GM18507 (cell line): ENCODE measurements at places on chromosomes 6 and 20.

GRCh38 chr6:156345700-156346099 lies 431.5 kb upstream of the ARID1B start:
- DNase-seq, result no peak

DNA sequence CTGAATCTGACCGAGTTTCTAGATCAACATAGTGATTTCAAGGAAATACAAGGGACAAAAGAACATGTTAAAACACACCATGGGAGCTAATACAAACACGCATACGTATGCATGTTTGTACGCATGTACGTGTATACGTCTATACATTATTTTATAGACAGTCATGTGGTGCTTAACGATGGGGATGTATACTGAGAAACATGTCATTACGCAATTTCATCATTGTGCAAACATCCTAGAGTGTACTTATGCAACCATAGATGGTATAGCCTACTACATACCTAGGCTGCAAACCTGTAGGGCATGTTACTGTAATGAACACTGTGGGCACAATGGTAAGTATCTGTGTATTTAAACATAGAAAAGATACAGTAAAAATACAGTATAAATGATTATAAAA lies 25.0 kb upstream of the NELFCD start:
- no peak for DNase-seq

- no peak for DNase-seq
Measured at GRCh38 chr20:50886184-50886790, 45.0 kb downstream of the ADNP start.

- DNase-seq, result no peak
Measured at GRCh38 chr20:13099676-13100075, 90.9 kb downstream of the SPTLC3 start.

GRCh38 chr6:91672201-91672600 lies 1085.3 kb upstream of the MAP3K7 start:
- no peak for DNase-seq

GRCh38 chr6:145206247-145206907 lies 528.9 kb downstream of the EPM2A start:
- no peak for DNase-seq

DNA sequence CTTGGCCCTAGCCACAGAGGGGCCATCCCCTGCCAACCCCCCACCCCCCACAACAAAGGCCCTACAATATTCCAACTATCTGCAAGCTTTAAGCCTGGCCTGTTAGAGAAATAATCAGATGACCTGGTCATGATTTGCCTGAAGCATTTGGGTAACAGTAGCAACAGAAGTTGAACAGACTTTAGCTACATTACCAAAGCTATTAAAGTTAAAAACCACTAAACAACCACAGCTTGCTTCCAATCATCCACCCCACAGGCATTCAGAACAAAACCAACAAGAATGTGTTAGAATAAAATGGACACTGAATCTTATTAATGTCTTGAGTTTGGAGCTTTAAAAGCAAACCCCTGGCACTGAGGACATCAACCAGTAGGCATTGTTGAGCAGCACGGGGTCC lies 250.9 kb downstream of the LRFN2 start:
- no peak for DNase-seq

DNA sequence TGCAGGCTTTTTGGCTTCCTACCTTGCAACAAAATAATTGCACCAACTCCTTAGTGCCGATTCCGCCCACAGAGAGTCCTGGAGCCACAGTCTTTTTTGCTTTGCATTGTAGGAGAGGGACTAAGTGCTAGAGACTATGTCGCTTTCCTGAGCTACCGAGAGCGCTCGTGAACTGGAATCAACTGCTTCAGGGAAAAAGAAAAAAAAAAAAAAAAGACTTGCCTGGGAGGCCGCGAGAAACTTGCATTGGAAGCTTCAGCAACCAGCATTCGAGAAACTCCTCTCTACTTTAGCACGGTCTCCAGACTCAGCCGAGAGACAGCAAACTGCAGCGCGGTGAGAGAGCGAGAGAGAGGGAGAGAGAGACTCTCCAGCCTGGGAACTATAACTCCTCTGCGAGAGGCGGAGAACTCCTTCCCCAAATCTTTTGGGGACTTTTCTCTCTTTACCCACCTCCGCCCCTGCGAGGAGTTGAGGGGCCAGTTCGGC lies 420 bp downstream of the SOX4 start:
- no peak for DNase-seq

DNA sequence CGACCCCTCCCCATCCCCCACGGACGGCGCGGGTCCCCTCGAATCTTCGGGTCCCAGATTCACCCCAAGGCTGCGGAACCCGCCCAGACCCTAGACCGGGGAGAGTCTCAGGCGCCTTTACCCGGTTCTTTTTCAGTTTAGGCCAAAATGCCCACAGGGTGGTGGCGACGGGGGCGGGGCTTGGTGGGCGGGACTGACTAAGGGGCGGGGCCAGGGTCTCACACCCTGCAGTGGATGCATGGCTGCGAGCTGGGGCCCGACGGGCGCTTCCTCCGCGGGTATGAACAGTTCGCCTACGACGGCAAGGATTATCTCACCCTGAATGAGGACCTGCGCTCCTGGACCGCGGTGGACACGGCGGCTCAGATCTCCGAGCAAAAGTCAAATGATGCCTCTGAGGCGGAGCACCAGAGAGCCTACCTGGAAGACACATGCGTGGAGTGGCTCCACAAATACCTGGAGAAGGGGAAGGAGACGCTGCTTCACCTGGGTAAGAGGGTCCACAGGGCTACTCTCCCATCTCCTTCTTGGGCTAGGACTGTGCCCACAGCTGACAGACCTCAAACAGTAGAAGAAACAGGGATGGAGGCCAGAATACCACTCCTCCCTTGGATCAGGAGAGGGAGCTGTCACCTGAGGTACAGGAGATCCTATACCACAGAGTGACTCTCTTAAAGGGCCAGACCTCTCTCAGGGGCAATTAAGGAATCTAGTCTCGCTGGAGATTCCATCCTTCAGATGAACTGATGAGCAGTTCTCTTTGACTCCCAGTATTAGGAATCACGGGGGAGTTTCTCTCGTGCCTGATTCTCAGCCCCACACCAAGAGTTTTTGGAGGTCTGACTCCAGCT lies 942 bp downstream of the HLA-E start:
- DNase-seq, result no peak

GRCh38 chr6:118768904-118769325 lies 117.5 kb upstream of the CEP85L start:
- DNase-seq, result no peak

GRCh38 chr20:4973330-4974097 lies 27.8 kb downstream of the SLC23A2 start:
- DNase-seq, result no peak

DNA sequence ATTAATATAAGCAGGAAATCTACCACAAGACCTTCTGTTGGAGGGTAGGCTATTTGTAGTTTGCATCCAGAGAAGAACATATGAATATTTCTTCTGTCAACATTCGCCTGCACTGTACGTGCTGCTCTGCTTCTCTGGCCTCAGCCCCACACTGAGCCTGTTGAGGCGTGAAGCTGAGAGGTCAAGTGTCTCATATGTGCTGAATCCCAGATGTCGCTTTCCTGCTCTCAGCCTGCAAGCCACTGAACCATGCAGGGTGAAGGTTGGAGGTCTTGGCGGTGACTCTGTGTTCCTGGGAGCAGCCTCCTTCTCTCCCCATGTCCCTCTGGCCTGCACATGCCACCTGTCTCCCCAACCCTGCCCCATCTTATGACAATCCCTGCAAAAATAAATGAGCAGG lies 83.6 kb downstream of the TMEM170B start:
- no peak for DNase-seq

DNA sequence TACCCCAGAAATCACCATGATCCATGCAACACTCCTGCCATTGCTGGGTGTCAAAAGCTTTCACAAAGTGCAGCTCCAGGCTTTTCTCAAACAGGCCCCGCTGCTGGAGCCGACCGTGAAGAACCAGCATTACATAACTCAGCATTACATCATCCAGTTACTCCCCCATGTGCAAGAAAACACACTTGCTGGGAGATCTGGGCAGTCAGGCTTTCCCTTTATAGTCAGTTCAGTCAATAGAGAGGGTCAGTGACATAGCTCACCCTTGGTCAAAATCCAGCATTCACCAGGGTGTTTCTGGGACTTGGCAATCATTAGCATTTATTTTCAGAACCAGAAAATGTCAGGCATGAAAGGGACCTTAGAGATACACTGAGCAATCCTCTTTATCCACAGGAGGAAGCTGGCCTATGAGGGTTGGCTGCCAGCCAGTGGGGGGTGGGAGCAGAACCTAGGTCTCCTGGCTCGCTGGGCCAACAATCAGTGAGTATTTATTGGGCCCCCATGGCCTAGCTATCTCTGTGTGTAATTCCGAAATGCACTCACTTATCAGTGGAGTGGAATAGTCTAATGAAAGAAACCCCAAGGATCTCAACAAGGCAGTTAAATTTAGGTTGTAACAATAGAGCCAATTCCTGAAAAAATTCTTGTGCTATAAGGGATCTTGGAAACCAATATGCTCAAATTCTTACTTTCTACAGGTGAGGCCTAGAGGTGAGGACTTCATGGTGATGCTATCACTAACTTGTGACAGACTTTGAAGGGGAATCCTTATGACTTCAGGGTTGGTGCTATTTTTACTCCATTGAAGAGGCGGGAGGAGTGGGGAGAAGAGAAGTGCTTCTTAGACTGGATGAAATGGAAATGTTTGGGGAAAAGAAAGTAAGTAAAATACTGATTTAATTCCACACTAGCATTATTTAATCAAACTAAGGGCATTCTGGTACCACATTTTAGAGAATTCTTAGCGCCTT lies 54.6 kb downstream of the LYRM4 start:
- no peak for DNase-seq

DNA sequence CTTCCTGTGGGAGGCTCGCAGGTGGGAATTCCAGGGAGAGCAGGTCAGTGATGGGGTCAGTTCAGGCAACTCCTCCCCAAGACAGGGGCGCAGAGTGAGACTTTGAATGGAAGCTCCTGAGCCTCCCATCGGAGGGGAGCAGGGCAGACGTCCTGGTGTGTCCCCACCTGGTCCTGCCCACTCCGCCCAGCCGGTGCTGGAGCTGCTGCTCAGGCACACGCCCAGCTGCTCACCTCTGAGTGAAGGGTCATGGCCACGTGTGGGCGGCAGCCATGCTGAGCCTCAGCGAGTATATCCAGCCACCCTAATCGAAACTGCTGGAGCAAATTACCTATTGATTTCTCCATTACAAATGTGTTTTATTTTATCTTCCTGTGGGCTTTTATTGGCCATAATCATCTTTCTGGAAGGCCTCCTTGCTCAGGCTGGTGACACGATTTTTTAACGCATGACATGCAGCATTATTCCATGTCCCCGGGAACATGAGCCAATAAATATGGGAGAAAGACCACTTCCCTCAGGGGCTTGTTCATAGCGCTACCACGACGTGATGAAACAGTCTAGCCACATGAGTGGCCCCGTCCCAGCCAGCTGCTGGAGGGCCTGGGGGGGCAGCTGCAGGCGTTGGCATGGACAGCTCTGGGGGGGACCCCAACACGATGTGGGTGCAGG lies 148.1 kb downstream of the TAF4 start:
- DNase-seq, result no peak

- no peak for DNase-seq
Measured at GRCh38 chr6:112253841-112254816, at the start of gene LAMA4. Gene LAMA4, minus strand, starts transcription at chr6:112254567. Its CDS starts 417 bp downstream, at chr6:112254150.

DNA sequence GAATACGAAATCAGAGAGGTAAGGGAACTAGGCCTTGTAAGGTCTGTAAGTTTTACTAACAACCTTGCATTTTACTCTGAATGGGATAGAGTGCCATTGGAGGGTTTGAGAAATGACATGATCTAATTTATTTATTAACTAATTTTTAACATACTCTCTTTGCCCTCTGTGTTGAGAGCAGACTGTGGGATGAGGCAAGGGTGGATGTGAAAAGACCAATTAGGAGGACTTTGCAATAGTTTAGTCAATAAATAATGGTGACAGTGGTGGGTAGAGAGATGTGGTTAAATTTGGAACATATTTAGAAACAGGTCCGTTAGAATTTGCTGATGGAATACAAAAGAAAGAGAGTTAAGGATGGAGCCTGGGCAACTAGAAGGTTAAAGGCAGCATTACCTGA lies 60.0 kb downstream of the MKKS start:
- DNase-seq, result no peak

GRCh38 chr20:49303065-49303552 lies 25.3 kb upstream of the ZNFX1 start:
- no peak for DNase-seq

GRCh38 chr20:44597930-44598329 lies 15.6 kb downstream of the PKIG start:
- no peak for DNase-seq

GRCh38 chr6:165308926-165309731 lies at the start of gene C6orf118:
Gene C6orf118, minus strand, starts transcription at chr6:165309605. Its CDS starts 19 bp downstream, at chr6:165309586.
- DNase-seq, result no peak

DNA sequence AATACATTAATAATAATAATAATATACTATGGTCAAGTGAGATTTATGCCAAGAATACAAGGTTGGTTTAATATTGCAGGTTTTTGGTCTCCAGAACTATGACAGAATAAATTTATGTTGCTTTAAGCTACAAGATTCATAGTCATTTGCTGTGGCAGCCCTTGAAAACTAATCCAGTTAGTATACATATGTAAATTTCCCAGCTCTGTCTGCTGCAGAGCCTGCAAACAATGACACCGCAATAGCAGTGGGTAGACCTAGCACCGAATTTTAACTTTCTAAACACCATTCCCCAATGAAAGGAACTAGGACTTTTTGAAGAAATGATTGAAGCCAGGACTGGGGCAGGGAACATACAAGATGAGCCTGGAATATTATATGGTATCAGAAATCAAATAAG lies 647.7 kb upstream of the NRSN1 start:
- DNase-seq, result no peak

DNA sequence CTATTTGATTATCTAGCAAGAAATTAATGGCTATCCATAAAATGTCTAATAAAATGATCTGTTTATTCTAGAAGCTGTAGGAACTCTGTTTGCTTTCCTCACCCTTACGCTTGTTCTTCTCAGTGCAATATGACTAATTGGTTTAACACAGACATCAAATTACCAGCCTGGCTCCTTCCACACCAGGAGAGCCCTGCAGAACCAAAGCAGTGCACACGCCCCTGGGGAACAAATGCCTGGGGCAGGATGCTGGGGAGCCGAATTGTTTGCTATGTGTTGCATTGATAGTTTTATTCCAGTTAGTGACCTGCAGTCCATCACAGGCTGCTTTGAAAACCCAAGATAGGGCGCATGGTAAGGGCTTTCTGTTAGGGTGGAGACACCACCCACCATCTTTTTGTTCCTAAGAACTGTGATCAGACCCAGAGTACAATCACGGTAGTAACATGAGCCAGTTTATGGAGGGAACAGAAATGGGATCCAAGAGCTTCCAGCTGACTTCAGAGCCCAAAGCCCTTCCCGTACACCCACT lies 126.4 kb upstream of the CD93 start:
- no peak for DNase-seq

DNA sequence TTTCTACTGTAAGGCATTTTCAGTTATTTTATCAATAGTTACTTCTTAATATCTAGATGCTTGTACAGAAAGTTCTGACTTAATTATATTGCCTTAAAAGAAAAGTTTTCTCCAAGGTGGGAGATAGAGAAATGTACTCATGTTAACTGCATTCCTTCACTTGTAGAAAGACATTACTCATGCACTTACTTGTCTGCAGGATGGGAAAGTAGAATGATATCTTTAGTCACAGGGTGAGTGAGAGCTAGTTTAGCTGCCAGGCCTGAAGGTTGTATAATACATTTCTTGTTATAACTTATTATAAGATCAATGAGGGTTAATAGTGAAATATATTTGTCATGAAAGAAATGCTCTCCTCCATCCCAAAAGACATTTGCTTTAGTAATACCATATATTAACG lies 92.1 kb downstream of the CRYBG1 start:
- DNase-seq, result no peak
